ENCODE measurements at places on chromosomes 6 and 20.

GRCh38 chr6:93123585-93123984 is 295.8 kb downstream of the EPHA7 start:
- no peak for DNase-seq

GRCh38 chr6:139291813-139292619 is at the start of gene TXLNB:
Gene TXLNB (minus strand): TSS chr6:139291998. CDS start chr6:139288899, 3,099 bp downstream.
- DNase-seq = peak; percentile 83

DNA sequence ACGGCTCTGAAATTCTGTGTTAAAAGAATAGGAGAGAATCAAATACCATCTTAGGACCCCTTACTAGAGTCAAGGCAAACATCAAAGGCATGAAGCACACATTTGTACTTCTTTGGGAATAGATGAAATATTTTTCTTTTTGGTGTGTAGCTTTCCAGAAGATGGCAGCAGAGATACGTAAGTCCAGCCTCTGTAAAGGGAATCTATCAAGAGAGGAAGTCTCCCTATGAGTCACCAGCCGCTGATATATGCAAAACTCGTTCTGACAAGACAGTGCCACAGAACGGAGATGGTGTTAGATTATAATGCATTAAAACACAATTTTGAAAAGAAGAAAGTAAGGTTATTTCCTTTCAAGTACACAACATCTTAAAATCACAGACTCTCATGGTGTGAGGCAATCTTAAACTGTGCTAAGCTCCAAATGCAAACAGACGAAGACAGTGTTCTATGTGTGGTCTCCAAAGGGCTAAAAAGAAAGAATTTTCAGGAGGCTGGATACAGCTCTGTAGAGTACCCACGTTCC is 120.0 kb upstream of the AGPAT4 start:
- DNase-seq = peak; percentile 61

GRCh38 chr20:44018259-44018941 is 103.7 kb downstream of the TOX2 start:
- peak; percentile 15 for DNase-seq

GRCh38 chr6:154548130-154548830 is 37.8 kb upstream of the CNKSR3 start:
- DNase-seq = no peak

DNA sequence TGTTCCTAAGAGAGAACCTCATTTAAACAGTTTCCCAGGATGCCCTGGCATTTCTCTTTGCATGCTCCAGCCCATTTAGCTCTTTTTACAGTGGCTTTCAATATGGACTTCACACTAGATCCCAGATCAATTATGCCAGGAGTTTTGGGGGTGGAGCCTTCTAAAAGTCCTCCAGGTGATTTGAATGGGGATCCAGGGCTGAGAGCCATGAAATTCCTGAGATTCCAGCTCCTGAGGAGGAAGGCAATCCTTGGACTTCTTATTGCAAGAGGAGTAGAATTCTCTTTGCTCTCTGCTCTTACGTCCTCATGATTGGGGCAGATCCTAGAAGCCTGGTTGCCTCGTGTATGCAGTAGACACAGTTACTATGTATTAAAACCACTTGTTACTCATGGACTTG is 184.2 kb downstream of the DHX35 start:
- no peak for DNase-seq

DNA sequence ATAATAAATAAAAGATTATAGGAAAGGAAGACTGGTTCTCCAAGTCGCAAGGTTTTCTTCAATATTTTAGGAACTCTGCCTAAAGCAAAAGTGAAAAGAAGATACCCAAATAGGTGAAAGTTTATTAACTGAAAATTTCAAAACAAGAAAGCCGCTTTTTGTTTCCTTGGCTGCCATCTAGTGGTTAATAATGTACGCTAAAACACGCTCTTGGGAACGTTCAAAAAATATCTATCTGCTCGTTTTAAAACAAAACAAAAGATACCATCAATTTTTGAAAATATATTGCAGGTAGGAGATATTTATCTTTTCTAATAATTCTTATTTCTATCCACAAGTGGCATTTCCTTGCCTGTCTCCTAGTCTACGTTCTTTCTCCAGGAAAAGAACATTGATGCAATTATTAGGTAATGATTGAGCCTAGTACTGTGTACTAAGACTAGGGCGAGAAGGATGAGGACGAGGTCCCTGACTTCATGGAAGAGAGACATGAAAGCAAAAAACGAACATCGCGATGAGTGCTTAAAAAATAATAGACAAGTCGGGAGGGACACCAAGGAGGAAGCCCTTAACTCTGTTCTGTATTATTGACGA is 97.2 kb downstream of the SPTLC3 start:
- DNase-seq = no peak

DNA sequence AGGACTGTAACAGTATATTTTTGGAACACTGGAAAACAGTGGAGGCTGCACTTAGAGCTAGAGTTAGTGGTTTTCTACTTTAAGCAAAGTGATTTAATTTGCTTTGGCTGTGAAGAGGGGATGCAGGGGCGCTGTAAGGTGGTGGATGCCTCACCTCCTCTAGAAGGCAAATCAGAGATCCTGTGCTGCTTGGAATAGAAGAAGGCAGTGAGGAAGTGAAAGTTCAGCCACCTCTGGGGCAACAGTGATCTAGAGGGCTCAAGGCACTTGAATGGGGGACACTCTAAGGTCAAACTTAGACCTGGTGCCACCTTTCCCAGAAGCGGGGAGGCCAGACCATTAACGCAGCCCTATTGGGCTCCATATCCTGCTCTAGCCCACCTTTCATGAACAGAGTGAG is 19.0 kb upstream of the SNRPB2 start:
- DNase-seq = no peak

DNA sequence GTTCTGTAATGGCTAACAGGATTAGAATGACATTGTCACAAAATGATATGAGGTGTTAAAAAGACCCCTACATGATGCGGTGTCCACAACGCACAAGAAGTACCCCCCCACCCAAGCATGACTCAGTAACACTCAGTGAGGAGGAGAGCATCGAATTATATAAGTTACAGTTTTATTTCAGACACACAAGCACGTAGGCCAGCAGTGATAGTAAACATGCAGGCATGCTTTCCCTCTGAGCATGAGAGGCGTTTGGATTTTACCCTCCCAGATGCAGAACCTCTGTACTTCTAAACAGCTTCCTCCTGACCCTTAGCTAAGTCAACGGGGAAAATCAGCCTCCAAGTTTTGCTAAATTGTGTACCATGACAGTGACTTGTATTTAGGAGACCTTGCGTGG is 23.9 kb downstream of the GNAS start:
- DNase-seq = no peak

GRCh38 chr6:112579601-112580000 is 232.5 kb downstream of the RFPL4B start:
- no peak for DNase-seq

- peak; percentile 88 for DNase-seq
Observed at GRCh38 chr6:28940858-28941683, 17.3 kb upstream of the TRIM27 start.

- no peak for DNase-seq
Observed at GRCh38 chr20:15487030-15487429, 1086.2 kb downstream of the KIF16B start.

- DNase-seq = no peak
Observed at GRCh38 chr20:34064286-34064685, 47.8 kb downstream of the EIF2S2 start.

DNA sequence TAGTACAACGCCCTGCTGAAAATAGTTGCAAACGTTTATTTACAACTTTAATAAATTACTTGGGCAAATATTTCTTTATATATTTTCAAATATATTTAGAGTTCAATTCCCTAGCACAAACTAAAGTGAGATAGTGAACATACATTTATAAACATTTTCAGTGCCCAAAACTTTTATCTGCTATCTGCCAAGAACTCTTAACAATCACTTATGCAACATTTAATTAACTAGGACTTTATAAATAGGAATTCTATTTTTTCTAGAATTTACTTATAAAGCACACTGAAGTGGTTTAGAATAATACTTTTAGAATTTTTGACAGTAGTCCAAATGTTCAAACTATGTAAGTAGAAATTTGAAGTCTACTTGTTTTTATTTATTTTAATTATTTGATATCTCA is 452.6 kb upstream of the RGS17 start:
- DNase-seq = no peak
